ENCODE measurements at places on chromosomes 13 and 19.

- DNase-seq = no peak
Observed at GRCh38 chr13:109154146-109154545, 524.7 kb downstream of the MYO16 start.

DNA sequence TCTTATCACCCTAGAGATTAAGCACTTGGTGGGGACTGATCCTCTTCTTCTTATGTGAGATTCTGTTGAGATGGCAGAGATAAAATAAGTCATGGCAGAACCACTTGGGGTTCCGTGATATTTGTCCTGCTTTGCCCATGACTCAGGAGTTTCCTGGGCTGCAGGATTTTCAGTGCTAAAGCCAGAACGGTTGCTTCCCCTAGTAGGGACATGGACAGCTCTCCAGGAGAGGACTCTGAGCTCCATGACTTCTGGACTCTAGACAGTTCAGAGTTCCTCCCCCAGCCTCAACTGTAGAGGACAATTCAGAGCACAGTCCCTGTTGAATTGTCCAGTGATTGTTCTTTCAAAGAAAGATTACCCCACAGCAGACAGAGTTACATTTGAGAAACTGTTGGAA, 98.8 kb downstream of the OLFM4 start:
- DNase-seq = no peak

DNA sequence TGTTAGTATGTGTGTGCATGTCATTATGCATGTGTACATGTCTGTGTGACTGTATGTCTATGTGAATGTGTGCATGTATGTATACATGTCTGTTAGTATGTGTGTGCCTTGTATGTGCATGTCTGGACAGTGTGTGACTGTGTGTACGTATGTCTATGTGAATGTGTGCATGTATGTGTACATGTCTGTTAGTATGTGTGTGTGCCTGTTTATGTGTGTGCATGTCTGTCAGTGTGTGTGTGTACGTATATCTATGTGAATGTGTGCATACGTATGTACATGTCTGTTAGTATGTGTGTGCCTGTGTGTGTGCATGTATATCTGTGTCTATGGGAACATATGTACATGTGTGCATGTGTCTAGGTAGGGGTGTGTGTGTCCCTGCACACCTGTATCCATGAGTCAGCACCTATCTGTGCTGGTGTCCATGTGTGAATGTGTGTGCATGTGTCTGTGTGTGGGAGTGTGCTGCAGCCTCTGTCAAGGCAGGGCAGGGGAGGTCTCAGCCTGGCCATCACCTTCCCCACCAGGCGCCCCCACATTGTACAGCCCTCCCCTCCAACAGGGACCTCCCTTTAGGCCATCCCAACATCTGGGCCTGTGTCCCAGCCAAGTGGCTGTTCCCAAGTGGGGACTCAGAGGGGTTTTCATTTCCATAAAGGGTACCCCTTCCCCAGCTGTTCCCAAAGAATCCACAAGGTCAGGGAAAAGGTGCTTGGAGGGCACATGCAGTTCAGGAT, 4.4 kb downstream of the GAS6 start:
- no peak for DNase-seq

DNA sequence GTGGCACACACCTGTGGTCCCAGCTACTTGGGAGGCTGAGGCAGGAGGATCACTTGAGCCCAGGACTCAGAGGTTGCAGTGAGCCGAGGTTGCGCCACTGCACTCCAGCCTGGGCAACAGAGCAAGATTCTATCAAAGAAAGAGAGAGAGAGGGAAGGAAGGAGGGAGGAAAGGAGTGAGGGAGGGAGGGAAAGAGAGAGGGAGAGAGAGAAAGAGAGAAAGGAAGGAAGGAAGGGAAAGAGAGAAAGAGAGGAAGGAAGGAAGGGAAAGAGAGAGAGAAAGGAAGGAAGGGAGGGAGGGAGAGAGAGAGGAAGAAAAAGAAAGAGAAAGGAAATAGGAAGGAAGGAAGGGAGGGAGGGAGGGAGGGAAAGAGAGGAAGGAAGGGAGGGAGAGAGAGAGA, 12.4 kb downstream of the NRTN start:
- no peak for DNase-seq

Measured in stimulated activated CD4-positive, alpha-beta T cell treated with anti-CD3 and anti-CD28 coated beads, Interleukin-2, amount 100 ng/mL, for 48 hours (primary cell).